ENCODE measurements at places on chromosomes 3 and 15. TPM values are rescaled to one million over a fixed set of nuclear protein-coding genes. Genes with fewer than 3 reads are reported as not detected.
A peak's percentile ranks its signal among the peaks of the same experiment; 100 is the strongest.

The TGM4 gene
- not detected for total RNA-seq

- DNase-seq = no peak
These were observed 18.9 kb upstream of the ARRDC4 start for GRCh38 chr15:97941572-97941971.

The MCF2L2 gene
- total RNA-seq = 1.1 TPM

The PFKFB4 gene
- 2.0 TPM for total RNA-seq

DNA sequence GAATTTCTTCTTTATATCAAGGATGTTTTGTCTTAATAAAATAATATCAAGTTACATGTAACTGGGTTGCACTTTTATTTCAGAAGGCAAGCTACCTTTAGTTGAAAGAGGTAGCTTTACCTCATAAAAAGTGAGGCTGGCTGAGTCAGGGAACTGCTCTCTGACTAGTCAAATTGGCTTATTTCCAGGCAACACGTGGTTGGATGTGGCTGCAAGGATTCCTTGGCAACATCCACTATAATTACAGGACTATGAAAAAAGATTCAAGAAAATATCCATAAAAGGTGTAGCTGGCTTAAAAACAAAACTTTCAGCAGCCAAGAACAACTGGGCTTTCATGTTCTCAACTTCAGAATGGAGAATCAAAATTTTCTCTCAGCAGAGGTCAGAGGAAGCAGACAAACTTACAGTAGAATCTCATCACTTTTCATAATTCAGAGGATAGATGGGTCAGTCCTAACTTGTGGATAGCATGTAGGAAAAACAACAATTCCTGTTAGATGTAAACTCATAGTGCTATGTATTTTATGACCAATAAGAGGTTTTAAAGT is 779.1 kb downstream of the MECOM start:
- no peak for DNase-seq

The ACSBG1 gene
- total RNA-seq = 0.32 TPM

The PTH1R gene
- total RNA-seq = 10.0 TPM

DNA sequence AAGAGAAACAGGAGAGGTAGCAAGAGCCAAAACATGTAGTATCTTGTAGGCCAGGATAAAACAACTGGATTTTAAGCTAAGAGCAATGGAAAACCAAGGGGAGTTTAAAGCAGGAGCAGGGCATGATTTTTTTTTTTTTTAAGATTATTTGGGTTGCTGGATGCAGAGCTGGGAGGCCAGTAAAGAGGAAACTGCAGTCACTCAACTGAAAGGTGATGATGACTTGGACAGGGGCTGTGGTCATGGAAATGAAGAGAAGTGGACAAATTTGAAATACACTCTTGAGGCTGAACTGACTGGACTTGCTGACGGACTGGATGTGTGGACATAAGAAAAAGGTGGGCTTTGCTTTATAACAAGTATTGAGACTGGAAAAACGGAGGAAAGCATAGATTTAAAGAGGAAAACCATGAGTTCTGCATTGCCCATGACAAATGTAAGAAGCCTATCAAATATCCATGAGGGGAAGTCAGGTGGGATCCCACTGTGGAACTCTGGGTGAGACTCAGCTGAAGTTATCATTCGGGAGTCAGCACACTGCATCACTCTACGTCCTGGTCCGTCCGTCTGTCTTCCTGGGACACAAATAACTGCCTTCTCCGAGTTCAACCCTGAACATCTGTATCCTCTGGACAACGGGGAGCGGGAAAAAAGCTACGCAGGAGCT is 688 bp downstream of the XPC start:
- DNase-seq = no peak

DNA sequence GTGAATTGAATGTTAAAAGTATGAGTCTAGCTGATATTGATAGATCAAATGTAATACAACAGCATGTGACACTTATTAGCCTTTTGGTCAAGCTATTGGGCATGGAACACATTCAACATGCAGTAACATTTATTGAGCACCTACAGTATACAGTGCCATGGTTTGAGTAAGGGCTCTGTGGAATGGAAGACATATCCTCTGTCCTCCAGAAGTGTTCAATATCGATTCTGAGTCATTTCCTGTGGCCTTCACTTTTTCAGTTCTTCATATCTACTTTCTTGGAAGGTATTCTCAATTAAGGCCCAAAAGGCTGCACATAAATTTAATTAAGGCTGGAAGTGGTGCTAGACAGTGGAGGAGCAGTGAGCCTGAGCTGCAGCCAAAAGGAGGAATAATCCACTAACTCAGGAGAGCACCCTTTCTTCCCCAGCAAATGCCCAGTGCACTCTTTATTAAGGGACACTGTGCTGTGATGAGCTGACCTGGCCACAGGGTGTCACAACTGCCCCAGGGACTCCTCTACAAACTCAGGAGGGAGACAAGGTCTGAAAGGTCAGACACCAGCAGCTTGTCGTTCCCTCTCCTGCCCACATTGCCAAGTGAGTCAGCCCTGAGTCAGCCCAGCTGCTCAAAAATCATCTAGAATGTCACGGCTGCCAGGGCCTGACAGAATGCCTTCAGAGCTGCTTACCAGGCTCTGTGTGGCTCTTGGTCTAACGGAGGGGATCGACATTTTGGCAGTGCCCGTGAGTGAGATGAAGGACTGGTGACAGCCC is 544.8 kb downstream of the AGBL1 start:
- peak; percentile 83 for DNase-seq

- DNase-seq = no peak
These were observed 569.8 kb upstream of the IL12A start for GRCh38 chr3:159418571-159419526.

DNA sequence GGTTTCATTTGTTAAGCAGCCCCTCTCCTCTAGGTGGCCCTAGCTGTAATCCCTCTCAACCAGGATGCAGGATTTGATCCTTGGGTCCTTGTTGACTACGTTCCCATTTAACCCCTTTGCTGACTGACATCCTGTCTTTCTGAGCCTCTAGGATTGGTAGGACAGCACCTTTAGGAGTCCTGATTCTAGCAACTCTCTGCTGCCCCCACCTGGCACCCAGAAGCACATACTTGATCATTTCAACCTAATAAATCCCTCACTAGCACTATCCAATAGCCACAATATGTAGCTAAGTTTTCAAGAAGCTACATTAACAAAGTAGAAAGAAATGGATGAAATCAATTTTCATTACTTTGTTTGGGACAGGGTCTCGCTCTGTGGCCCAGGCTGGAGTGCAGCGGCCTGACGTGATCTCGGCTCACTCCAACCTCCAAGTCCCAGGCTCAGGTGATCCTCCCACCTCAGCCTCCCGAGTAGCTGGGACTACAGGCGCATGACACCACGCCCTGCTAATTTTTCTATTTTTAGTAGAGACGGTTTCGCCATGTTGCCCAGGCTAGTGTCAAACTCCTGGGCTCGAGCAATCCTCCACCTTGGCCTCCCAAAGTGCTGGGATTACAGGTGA is 28.3 kb downstream of the RSL24D1 start:
- peak; percentile 53 for DNase-seq

DNA sequence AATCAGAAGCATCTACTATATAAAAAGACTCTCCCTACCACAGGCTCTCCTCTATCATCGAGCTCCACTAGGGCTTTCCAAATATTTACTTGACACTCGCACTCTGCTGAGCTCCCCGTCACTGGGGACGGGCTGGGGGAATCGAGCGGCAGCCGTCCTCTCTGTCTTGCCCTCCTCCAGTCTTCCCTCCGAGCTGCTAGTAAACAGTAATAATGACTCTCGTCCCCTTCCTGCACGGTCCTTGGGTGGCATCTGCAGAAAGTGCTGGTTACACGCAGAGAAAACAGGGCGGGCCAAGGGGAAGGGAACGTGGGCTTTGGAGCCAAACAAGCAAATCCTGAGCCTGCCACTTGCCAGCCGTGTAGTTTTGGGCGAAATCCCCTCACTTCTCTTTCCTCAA is 96.6 kb downstream of the LRIG1 start:
- DNase-seq = peak; percentile 8

DNA sequence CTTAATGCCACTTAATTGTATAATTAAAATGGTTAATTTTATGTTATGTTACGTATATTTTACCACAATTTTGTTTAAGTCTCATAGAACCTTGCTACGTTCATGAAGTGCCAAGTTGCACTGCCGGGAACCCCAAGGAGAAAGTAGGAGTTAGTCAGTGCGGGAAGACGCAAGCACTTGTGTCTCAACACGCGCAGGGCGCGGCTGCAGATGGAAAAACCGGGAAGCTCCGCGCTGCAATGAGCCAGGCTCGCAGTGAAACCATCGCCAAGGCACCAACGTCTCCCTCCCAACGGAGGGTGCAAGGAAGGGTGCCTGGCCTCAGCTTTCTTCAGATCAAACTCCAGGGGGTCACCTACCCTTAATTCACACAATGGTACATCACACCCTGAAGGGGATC is 21.6 kb downstream of the MAGI1 start:
- DNase-seq = no peak

- DNase-seq = peak; percentile 63
These were observed 43.1 kb downstream of the DNASE1L3 start for GRCh38 chr3:58167431-58168351.

The IQCH gene
- 1.1 TPM for total RNA-seq

- no peak for DNase-seq
These were observed 302.9 kb downstream of the SATB1 start for GRCh38 chr3:18122264-18122663.

- no peak for DNase-seq
These were observed 1.8 kb upstream of the ATP10A start for GRCh38 chr15:25864966-25865365.

The NPAP1 gene
- not detected for total RNA-seq

GRCh38 chr15:54033356-54033860 is 55.2 kb downstream of the UNC13C start:
- DNase-seq = no peak

GRCh38 chr3:177914224-177914623 is 622.0 kb upstream of the KCNMB2 start:
- DNase-seq = no peak

GRCh38 chr15:100903168-100903554 is 16.0 kb upstream of the LRRK1 start:
- DNase-seq = no peak

- no peak for DNase-seq
These were observed 201.3 kb upstream of the LRIG1 start for GRCh38 chr3:66702126-66702525.

GRCh38 chr3:135168822-135169221 is 373.8 kb downstream of the EPHB1 start:
- no peak for DNase-seq

DNA sequence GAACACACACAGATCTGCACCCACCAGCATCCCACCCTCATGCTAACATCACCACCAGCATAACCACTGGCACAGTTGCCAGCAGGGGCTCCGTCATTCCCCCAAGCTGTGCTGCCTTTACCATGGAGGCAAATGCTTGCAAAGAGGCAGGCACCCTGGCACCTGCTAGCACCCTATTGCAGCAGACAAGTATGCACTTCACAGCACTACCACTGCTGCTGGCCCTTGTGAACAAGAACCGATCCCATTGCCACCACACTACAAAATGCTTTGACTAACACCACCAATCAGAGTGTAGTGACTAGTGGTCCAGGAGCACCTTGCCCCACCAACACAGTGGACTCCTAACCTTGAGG is 862.2 kb upstream of the DPPA4 start:
- DNase-seq = no peak

DNA sequence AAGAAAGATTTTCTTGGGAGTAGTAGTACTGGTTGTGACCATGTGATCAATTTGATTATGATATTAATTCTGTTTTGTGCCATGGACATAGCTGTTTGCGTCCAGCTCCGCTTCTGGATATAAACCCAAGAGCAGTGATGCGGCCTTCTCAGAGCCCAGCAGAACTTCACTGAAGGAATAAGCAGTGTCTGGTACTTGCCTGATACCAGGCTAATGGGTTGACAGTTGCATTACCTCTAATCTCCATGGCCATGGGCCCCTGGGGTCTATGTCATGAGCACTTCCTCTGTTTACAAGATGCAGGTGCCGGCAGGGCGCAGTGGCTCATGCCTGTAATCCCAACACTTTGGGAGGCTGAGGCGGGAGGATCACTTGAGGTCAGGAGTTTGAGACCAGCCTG is 36.3 kb upstream of the RAB6B start:
- DNase-seq = no peak

- DNase-seq = no peak
These were observed 52.5 kb upstream of the SUCLG2 start for GRCh38 chr3:67706934-67707333.

DNA sequence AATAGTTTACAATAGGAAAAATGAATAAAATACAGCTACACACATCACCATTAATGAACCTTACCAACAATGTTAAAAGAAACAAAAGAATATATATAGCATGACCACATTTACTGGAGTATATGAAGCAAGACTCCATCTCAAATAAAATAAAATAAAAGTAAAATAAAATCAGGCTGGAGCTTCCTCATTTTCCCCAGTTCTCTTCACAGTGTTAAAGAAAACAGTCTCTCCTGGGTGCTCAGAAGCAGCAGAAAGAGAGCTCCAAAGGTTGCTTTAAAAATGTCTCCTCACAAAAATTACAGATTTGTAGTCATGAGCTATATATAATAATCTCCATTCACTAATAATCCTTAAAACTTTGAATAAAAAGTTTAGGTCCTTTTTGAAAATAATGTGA is 48.8 kb downstream of the PIK3CB start:
- no peak for DNase-seq

DNA sequence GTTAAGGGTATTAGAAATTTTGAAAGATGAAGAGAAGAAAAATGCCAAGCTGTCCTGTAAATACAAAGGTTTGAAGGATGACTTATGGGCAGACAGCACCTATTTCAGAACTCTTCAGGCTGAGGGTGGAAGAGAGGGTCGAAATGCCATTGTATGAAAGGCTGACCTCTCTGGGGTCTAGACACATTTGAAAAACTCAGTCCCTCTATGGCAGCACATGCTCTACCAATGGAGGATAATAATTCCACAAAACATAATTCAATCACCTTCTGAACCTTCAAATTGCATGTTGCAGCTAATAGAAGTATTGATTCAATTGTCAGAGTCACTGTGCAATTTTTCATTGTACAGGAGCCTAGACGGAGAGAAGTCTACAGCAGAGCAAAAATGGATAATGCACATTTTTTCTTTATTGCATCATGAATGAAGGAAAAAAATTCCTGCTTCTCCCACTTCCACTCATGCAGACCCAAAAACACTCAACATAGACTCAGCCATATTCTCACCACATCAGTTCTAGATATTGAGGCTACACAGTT is 569.1 kb downstream of the TBL1XR1 start:
- no peak for DNase-seq

DNA sequence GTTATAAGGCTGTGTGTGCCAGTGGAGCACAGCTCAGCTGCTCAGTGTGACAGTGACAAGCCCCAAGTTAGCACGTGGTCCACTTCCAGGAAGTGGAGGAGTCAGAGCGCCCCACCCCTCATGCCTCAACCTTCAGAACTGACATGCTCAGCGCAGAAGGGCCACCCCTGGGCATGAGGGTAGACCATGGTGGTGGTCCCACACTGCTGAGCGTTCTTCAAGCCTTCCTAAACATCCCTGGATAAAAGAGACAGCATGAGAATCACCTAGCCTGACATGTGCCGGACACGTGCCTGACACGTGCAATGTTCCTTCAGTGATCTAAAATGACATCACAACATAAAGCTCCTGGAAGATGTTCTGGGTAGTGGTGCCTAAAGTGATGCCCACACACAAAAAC is 16.8 kb downstream of the ATP10A start:
- no peak for DNase-seq
